Activated effector memory CD4-positive, alpha-beta T cell treated with anti-CD3 and anti-CD28 coated beads, Interleukin-2, amount 50 U/mL, for 16 hours (primary cell): ENCODE measurements at places on chromosomes 1 and 21.

- no peak for DNase-seq
These were observed 532.3 kb upstream of the USP24 start for GRCh38 chr1:55747408-55747841.

GRCh38 chr21:45050345-45050796 is 24.0 kb upstream of the ADARB1 start:
- no peak for DNase-seq

- DNase-seq: no peak
These were observed 28.6 kb upstream of the JUN start for GRCh38 chr1:58812468-58812867.

DNA sequence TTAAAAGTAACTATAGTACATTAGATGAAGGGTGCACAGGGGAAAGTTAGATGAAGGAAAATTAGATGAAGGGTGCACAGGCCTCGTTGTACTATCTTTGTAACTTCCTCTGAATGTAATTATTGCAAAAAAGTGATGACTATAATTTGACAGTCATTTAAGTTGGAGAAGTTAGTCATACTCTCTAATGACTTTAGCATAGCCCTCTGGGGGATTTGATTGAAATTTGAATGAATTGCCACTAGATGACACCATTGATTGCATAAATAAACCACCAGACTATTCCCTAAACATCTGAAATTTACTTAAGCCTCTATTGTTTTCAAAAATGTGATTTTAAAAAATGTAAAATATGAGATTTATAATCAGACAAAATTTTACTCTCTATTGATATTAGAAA is 102.6 kb downstream of the TPR start:
- no peak for DNase-seq

DNA sequence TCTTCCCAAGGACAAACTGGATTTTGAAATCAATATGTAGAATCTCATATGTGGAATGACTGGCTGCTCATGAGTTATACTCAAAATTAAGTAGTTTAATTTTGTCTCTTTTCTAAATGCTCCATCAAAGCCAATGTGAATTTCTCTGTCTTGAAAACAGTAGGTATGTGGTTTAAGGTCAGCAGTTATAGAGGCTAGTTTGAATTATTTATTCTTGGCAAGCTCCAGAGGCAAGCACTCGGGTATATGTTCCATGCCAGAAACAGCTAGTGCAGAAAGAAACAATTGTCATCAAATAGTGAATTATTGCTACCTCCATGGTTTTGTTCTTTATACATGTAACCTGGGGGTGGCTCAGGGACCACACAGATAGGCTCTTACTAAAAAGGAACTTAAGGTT is 63.5 kb downstream of the LRIG2 start:
- no peak for DNase-seq

GRCh38 chr1:93437976-93438605 is 9.8 kb upstream of the FNBP1L start:
- DNase-seq: no peak

- DNase-seq: no peak
These were observed 32.9 kb downstream of the VWA5B1 start for GRCh38 chr1:20323613-20323920.

- no peak for DNase-seq
These were observed 97.7 kb downstream of the PGBD5 start for GRCh38 chr1:230328342-230329015.

DNA sequence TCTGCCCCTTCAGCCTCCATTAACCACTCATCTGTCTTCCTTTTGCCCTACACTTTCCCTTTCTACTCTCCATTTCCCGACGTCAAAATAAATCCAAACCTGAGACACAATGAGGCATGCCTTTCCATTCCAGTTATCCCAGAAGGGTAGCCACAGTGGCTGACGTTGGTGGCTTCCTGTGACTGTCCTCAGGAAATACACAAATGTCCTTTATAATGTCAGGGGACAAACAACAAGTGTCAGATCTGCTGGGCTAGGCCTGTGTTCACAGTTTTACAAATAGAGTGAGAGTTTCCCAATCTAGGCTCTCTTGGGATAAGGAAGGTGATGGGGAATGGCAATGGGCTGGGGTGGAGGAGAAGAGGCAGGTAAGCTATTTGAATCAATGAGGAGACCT is 135.3 kb downstream of the BRINP2 start:
- DNase-seq: no peak

- DNase-seq: no peak
These were observed 127.8 kb upstream of the GREM2 start for GRCh38 chr1:240739754-240740153.

DNA sequence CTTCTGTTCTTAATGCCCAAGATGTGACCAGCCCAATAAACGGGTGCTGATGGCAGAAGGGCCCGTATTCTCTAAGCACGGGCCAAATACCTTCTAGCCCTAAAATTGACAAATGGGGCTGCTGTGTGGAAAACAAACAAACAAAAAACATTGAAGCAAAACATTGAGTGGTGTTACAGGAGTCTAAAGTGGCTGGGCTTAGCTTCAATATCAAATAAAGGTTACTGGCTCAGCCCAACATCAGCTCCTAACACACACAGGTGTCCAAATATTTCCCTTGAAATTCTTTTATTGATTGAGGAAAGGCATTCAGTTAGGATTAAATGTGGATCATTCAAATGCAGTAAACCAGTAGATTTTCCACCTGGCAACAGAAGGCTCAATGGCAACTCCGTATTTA is 13.3 kb upstream of the TTF2 start:
- no peak for DNase-seq

DNA sequence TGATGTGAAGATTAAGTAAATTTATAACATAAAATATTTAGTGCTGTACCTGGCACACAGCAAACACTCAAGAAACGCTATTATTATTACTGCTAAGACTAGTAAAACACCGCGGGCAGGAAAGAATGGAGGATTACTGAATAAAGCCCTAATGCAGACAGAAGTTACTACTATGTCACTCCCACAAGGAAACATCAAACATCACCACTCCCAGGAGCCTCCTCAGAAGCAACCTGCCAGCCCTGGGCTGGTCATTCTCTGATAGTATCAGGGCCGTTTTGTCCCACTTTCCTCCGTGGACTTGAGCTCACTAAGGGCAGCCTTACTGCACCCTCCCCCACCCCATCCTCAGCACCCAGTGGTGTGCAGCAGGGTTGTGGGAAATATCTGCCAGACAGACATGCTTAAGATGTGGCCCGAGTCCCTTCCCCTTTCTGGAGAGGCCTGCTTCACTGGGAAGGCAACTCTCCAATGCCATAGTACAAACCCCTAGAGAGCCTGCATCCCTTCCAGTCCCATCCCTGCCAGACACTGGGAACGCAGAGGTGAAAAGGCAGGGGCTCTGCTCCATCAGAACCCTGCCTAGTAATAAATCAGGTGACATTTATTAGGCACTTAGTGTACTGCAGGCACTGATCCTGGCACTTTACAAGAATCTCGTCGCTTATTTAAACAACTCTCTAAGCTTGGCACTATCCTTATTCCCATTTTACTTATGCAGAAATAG is 41.7 kb upstream of the ECE1 start:
- DNase-seq: no peak

DNA sequence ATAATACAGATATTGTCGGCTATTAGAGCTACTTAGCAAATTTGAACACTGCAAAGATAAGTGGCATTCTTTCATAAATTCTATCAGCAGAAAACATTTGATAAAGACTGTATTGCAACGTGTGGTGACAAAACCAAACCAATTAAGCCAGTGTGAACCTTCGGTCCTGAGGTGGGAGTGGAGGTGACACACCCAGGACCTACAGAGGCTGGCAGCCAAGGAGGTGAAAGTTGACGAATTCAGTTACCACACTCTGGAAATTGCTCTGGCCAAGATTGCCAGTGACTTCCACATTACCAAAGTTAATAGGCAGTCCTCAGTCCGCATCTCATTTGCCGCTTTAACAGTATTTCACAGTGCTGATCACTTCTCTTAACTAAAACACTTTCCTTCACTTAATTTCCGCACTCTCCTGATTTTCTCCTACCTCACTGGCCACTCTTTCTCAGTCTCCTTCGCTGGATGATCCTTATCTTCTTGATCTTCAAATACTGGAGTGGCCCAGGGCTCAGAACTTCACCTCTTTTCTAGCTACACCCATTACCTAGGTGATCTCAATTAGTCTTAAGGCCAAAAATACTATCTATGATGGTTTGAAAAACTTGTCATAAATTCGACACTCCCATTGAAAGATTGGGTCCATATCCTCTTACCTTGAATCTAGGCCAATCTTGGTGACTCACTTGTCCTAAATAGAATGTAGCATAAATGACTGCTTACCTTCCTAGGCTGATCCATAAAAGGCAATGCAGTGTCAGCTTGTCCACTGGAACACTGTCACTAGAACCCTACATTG is 5.1 kb upstream of the CDC42BPA start:
- DNase-seq: no peak

GRCh38 chr1:3049905-3050304 is 19.1 kb upstream of the PRDM16 start:
- DNase-seq: peak; percentile 55

DNA sequence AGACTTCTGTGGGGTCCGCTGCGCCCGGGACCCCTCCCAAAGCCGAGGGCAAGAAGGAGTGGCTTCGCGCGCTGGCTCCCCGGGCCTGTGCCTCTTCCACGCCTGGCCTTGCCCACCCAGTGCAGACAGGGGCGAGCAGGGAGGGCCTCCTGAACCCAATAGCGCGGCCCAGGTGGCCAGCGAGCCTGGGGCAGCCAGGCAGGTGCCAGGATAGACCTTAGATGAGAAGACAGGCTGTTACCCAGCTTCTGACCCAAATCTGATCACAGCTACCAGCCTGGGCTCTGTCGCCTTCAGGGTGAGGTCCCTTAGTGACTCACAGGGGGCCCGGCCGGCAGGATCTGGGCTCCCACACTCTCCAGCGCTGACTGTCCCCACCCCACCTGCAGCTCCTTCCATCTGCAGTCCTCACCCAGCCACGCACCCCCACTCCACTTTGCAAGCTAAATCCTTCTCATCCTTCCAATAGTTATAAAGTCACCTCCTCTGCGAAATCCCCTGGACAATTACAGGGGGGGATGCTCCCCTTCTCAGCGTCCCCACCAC is 9.6 kb downstream of the CLEC20A start:
- no peak for DNase-seq

GRCh38 chr1:21534674-21535378 is 25.6 kb downstream of the ALPL start:
- no peak for DNase-seq

- no peak for DNase-seq
These were observed 301 bp upstream of the NUDT17 start for GRCh38 chr1:145845144-145845513.

DNA sequence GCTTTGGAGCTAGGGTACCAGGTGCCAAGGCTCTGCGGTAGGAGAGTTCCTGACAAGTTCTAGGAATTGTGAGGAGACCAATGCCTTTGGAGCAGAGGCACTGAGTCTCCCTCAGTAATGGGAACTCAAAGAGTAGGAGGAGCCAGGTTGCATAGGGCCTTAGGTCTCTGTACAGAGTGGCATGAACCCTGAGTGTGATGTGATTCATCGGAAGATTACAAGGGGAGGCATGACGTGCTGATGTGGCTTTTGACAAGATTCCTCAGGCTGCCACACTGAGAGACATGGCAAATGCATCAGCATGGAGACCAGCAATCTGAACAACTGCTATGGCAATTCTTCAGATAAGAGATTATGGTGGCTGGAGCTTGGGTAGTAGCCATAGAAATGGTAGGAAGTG is 94.6 kb upstream of the SLC44A3 start:
- no peak for DNase-seq

- no peak for DNase-seq
These were observed 164.8 kb downstream of the USP25 start for GRCh38 chr21:15894596-15894995.

- DNase-seq: no peak
These were observed 14.1 kb upstream of the SLC19A2 start for GRCh38 chr1:169499807-169500206.

GRCh38 chr1:58391056-58391455 is 155.5 kb downstream of the OMA1 start:
- DNase-seq: no peak

- DNase-seq: no peak
These were observed 1335.7 kb downstream of the PLA2G4A start for GRCh38 chr1:188164459-188164858.

DNA sequence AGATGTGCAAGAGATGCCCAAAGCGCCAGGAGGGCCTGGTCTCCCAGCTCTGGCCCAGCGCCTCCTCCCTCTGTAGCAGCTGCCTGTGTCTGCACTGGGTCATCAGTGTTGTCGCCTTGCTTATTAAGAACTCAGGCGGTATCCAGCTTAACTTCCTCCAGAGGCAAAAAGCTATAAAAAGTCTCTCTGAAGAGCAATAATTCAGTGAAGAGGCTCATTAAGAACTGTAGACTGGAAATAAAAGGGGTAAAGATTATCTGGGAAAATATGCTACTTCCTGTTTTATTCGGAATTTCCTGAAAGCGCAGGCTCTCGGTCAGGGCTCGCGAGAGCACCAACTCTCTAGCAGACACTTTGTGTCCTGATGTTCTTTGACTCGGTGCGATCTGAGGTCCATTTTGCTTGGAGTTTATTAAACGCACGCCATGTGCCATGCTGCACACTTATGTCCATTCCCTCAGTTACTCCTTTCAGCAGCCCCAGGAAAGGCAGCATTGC is 70.4 kb downstream of the MRPS6 start:
- DNase-seq: no peak

DNA sequence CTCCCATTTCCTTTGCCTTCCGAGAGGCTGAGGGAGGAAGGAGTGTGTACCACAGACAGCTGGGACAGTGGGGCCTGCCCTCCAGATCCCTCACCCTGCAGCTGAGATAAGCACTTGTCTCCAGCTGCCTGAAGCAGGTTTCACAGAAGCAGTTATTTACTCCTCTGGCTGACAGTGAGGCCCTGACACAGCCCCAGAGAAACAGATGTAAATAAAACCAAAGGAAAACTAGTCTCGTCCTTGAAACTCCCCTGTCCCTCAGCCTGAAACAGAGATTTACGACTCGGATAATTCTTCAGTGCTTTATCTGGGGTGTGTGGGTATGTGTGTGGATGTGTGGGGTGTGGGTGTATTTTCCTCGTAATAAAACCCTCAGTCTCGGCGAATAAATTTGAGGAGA is 181.1 kb downstream of the IGSF21 start:
- DNase-seq: no peak

- no peak for DNase-seq
These were observed 41.0 kb downstream of the TBX15 start for GRCh38 chr1:118947003-118947765.

GRCh38 chr1:71400050-71400449 is 319.2 kb upstream of the ZRANB2 start:
- DNase-seq: no peak

DNA sequence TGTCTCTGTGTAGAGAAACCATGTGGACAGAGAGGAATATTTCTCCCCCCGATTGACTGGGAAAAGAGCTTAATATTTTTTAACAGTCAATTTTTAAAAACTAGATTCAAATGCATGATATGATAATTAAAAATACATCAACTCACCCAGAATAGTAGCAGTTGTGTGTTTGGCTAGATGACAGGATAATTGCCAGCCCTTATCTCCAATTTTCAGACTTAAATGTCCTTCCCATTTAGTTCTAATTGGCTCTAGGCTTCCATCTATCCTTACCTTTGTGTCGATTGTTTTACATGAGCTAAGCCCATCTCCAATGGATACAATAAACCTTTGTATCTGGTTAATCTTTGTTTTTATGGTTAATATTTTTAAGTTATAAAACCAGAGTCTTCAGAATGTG is 23.9 kb upstream of the KIAA0040 start:
- DNase-seq: no peak
